Adrenal gland (tissue), 19 donors: ENCODE measurements at places on chromosomes 16 and 17.

DNA sequence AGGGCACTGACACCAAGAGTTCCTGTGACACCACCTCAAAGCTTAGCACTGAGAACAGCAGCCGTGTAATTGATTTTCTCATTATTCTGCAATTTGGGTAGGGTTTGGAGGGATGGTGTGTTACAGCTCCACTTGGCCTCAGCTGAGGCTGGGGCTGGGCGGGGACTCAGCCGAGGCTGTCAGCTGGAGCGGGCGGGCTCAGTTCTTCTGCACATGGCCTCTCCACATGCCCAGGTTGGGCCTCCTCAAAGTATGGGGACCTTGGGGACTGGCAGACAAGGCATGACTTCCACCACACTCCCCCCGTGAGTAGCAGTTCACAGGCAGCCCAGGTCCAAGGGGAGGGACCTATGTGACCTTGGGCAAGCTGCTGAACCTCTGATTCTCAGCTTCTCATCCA, 171.5 kb downstream of the IRF8 start:
- no peak for DNase-seq

DNA sequence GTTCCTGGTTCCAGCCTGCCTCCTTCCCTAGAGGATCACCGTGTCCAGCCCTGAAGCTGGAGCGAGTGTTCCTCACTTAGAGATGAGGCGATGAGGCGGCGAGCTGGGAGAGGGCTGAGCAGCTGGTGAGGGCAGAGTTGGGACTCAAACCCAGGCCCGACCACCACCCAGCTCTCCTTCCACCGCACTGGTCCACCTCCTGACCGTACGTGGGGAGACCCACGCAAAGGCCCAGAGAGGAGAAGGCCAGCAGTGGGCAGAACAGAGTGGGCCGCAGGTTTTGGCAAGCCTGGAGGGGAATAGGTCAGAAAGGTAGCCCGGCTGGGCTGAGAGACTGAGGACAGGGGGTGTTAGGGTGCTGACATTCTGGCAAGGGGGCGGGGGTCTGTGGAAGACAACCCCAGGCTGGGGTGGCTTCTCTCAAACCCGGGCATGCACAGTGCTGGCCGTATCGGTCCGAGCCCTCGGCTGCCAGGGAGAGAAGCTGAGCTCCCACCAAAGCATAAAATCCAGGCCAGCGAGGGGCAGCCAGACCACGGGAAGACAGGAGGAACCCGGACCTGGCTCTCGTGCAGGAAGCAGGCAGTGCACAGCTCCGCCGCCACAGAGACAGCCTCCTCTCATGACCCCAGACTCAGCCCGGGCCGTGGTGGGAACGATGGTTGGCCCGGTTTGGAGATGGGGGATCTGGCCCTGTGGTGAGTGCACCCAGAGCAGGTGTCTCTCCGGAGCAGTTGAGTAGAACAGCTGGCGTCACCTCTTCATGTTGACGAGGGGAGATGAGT, 24.9 kb downstream of the MLYCD start:
- DNase-seq = no peak

DNA sequence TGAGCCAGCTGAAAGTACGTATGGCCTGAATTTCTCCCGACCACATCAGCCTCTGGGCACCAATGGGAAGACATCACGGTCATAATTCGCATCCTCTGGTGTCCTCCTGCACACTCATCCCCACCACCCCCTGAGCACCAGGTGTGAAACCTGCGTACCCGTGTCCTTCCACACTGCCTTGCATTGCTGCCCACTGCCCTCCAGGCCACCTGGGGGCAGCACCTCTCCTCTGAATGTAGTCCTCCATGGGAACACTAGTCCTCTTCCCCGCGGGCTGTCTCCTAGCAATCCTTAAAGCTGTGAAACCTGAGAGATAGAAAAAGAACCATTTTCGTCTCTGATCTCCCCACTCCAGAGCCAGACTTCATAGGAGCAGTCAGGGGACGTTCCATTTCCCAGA, 125.5 kb downstream of the ZNF18 start:
- no peak for DNase-seq

- DNase-seq = no peak
Observed at GRCh38 chr16:6016530-6017184, 919.1 kb upstream of the EEF2KMT start.
